ENCODE measurements at places on chromosomes 1 and 21.

DNA sequence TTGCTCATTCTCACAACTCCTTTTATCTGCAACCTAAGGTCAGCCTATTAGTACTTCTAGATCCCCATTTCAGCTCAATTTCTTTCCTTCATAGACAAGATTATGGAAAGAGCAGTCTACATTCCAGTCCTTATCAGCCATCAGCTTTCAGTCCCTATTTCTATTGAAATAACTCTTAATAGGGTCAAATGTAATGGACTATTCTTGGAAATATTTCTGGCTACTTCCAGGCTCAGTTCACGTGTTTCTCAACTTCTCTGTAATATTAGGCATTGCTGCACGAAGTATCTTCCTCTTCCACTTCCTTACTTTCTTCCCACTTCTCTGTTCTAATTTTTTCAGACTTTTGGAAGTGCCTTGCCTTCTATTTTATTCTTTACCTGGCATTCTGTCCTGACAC lies 232.9 kb upstream of the USP25 start:
- no peak for DNase-seq

DNA sequence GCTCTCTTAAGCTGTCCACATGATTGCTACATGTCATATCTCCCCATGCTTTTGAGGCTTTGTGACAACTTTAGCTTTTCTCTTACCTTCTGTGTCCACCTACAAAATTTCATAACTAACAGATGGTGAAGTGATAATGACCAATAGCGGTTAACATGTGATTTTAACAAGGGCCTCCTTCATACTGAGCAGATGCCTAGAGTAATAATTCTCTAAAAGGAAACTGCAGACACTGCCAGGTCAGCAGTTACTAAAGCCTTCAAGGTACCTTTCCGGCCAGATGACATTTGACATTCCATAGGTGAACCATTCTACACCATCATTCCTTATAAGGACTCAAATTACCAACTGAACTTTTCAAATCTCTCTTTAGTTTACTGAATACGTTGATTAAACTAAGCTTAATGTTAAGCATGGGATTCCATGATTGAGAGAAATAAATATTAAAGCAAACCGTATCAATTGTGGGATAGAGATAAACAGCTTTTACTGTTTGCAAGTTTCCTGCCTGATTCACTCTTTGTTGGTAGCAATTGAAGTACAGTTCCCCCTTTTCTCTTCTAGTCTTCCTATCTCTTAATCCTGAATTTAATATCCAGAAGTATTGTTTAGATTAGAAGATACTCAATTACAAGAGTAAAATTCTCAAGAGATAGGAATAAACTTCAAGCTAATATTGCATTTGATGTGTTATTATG lies 205.1 kb downstream of the PLA2G4A start:
- no peak for DNase-seq

DNA sequence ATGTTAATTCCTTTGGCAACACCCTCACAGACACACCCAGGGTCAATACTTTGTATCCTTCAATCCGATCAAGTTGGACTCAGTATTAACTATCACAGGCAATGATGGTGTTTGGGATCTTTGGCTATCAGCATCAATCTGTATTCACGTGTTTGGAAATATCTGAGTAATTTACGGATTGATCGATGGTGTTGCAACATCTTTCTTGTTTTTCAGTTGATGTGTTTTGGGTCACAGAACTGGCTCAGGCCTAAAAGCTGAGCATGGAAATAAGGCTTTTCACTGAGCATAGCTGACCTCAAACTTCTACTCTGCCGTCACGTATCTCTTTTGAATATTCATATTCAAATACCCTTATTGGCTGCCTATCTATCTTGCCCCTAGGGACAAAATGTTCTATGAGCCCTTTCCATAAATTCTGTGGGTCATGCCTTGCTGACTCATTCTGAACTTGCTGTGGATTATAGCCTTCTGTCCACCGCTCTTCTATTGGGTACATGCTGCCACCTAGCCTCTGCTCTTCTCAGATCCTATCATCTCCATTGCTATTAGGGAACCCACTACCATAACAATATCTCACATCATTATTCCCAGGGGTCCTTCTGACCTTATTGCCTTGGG lies 156.0 kb downstream of the PDE4B start:
- no peak for DNase-seq

- no peak for DNase-seq
Observed at GRCh38 chr1:185440877-185441276, 123.8 kb upstream of the IVNS1ABP start.

DNA sequence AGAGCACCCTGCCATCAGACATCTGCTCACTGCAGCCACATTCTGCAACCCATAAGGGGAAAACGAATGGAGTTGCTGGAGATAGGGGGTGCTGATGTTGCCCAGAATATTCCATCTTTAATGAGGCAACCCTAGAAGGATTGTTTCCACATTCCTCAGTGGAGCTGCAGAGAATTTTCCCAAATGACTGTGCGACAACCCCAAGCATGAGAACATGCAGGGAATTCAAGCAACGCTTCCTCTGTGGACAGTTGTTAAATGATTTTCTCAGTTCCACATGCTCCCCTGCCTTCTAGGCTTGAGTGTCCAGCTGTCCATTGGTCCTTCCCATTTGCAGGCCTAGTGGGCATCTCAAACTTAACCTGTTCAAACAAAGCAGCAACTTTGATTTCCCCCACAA lies 20.5 kb upstream of the UBL4B start:
- no peak for DNase-seq

- DNase-seq = no peak
Observed at GRCh38 chr1:92804721-92805201, 19.9 kb upstream of the EVI5 start.

GRCh38 chr1:155001425-155001674 lies 1.3 kb upstream of the ZBTB7B start:
- no peak for DNase-seq

DNA sequence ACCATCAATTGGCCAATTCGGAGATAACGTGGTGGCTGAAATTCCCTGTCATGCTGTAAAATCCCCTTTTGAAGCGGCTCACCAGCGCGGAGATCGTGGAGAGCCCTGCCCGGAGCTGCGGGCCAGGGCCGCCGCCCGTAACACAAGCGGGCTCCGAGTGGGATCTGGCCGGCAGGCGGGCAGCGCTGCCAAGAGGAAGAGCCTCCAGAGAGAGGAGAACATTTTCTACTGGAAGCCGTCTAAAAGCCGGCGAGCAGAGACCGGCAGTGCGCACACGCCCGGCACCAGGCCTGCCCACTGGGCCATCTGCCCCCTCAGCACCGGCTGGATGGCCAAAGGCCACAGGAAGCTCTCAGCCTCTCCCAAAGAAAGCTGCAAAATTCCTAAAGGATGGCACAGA lies 15.5 kb downstream of the SSBP3 start:
- DNase-seq = no peak

GRCh38 chr1:192936313-192937018 lies 122.7 kb downstream of the UCHL5 start:
- DNase-seq = no peak

DNA sequence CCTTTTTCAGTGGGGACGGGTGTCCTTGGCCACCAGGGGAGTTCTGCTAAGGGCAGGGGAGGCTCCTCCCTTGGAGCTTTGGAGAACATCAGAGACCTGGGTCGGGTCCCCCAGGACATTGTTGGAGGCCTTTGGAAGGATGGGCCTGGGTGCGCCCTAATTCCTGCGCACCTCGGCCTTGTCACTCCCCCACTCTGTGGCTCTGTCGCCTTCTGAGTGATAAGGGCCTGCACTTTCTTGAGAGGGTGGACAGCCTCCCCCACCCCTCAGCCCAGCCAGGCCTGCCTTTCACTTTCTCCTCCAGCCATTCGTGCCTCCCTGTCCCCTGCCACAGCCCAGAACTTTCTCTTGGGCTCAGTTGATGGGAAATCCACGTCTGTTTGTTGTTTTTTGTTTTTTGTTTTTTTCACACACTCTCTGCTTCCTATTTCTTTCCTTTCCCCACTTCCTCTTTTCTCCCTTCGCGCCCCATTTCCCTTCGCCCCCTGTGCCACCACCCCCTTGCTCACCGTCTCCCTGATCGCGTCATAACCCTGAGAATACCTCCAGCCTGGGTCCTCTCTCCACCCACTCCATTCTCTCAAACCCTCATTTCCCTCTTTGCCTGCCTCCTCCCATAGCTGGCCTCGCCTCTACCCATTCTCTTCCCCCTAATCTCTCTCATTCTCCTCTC lies 85.6 kb downstream of the PAX7 start:
- DNase-seq = no peak

GRCh38 chr21:45805321-45805720 lies 161.8 kb downstream of the PCBP3 start:
- no peak for DNase-seq

GRCh38 chr1:89844241-89844807 lies 23.5 kb downstream of the LRRC8D start:
- no peak for DNase-seq

DNA sequence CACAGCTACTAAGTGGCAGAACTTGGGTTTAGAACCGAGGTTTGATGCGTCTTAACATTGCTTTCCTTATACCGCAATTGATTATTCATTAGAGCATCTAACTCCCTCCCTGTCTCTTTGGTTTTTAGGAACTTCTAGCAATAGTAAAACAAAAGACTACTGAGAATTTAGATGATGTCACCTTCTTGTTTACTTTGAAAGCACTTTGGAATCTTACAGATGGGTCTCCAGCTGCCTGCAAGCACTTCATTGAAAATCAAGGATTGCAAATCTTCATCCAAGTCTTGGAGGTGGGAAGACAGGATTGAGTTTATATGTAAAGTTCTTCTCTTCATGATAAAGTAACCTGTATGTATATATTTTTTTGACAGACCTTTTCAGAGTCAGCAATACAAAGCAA lies 35.0 kb downstream of the ZYG11A start:
- DNase-seq = no peak

GRCh38 chr1:188070848-188071247 lies 1242.1 kb downstream of the PLA2G4A start:
- no peak for DNase-seq

- no peak for DNase-seq
Observed at GRCh38 chr1:27931759-27932158, 3.0 kb upstream of the SMPDL3B start.

DNA sequence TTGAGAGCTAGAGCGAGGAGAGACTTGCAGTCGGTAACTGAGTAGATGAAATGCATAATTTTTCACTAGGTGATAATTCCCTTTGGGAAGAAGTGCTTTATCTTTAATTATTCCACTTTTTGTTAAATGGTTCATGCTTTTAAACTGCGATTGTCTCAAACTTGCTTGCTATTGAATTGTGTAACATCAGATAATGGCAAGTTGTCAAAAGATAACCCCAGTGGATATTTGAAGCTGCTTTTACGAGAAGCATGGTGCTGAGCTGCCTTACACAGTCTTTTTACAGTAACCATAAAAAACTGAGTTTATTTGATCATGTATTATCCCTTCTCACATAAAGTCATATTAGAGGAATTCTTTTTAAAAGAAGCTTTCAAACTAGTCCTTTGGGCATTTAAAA lies 30.2 kb downstream of the TMEM50B start:
- DNase-seq = no peak

- no peak for DNase-seq
Observed at GRCh38 chr1:58432851-58433668, 113.5 kb downstream of the OMA1 start.

DNA sequence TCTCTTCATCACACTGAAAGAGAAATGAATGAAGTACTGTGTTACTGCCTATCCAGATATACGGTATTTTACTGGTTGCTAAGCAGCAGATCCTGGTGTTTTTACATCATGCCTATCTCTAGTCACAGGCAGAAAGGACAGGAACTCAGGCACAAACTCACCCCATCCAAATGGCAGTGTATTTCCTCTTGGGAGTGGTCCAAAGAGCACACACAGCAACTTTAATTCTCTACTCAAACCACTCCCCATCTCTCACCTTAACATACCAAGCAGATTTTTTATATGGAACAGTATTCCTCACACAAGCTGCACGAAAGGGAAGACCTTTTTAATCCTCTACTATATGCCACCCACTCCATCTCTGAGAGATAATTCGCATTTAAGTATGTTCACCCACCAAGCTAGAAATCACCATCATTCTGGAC lies 27.3 kb downstream of the EIF4G3 start:
- DNase-seq = no peak

DNA sequence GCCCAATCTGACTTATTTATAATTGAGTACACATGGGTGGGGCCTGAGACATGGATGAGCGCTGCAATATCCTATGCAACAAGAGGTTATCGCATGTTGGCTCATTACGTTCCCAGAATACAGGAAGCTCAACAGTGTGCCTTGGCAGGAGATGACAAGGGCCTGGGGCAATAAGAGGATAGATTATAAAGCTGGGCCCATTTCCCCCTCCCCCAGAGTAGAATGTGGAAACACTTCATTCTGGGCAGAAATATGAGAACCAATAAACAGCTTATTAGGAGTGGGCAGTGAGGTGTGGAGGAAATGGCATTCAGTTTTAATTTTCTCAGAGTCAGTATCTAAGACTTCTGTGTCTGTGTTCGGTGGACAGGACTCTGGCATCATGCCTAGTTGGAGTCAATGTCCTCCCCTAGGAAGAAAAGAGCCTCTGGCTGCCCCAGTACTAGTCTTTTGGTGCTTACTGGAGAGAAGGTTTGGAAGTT lies 92.8 kb downstream of the PIK3R3 start:
- DNase-seq = no peak

GRCh38 chr1:19800076-19800804 lies 524 bp upstream of the TMCO4 start:
- DNase-seq = peak; percentile 23

- no peak for DNase-seq
Observed at GRCh38 chr1:22208268-22208972, 65.5 kb upstream of the WNT4 start.

DNA sequence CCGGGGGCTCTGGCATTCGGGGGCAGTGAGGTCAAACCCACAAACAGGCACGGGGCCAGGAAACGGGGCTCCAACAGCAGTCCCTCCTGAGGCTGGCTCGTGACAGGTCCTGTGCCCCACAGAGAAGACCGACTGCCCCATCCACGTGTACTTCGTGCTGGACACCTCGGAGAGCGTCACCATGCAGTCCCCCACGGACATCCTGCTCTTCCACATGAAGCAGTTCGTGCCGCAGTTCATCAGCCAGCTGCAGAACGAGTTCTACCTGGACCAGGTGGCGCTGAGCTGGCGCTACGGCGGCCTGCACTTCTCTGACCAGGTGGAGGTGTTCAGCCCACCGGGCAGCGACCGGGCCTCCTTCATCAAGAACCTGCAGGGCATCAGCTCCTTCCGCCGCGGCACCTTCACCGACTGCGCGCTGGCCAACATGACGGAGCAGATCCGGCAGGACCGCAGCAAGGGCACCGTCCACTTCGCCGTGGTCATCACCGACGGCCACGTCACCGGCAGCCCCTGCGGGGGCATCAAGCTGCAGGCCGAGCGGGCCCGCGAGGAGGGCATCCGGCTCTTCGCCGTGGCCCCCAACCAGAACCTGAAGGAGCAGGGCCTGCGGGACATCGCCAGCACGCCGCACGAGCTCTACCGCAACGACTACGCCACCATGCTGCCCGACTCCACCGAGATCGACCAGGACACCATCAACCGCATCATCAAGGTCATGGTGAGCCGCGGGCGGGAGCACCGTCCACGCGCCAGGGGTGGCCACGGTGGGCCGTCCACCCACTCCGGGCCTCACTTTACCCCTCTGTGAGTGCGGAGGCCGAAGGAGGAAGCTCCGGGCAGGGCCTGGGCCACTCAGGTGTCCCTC lies 14.2 kb downstream of the COL6A2 start:
- DNase-seq = no peak

GRCh38 chr1:241638909-241639622 lies 1.1 kb downstream of the CHML start:
- no peak for DNase-seq
